ENCODE measurements at places on chromosomes 6 and 20. TPM values are rescaled to one million over a fixed set of nuclear protein-coding genes. Genes with fewer than 3 reads are reported as not detected.

DNA sequence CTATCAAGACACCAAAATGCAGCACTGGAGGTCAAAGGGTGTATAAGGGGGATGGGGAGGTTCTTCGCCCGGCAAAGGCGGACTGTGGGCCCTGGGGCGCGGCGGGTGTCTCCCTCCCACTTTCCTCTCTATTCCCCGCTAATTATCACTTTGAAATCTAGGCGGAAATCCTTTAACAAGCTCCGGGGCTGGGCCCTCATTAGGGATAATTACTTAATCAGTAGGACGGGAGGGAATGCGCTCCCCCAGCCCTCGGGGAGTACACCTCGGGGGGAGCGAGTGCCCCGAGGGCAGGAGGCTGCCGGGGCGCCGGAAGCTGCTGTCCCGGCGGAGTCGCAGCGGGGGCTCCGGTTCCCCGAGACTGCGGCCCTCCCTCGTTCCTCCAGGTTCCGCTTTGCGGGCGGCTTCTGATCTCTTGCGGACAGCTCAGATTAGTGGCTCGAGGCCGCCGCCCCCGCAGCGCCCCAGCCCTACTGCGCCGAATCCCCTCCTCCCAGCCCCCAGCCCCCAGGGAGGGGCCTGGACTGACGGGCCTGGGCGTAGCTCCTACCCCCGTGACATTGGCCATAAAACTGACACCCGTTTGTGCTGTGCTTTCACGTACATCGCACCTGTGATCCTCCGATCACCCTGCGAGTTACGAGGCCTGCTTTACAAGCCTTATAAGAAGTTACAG lies 14.7 kb downstream of the MUCL3 start:
- no peak overlapping the region for H3K27ac ChIP-seq
- H3K4me1 ChIP-seq, result peaks cover 14% of the 10 kb centered on the region
- H3K36me3 ChIP-seq, result no peaks in the 10 kb centered on the region
- peak; percentile 77 for DNase-seq
- peak overlapping the region; percentile 71 for H3K4me3 ChIP-seq

- no peaks in the 10 kb centered on the region for H3K36me3 ChIP-seq
- DNase-seq, result no peak
- no peak overlapping the region for H3K27ac ChIP-seq
- H3K4me1 ChIP-seq, result no peaks in the 10 kb centered on the region
- H3K27me3 ChIP-seq, result no peaks in the 10 kb centered on the region
These were observed 34.1 kb downstream of the ERGIC3 start for GRCh38 chr20:35575958-35576357.

GRCh38 chr6:134437376-134437775 lies 119.5 kb upstream of the SGK1 start:
- no peaks in the 10 kb centered on the region for H3K36me3 ChIP-seq
- peak overlapping the region; percentile 92 for H3K27ac ChIP-seq
- DNase-seq, result peak; percentile 64
- H3K4me3 ChIP-seq, result no peak overlapping the region
- peaks cover 23% of the 10 kb centered on the region for H3K4me1 ChIP-seq

DNA sequence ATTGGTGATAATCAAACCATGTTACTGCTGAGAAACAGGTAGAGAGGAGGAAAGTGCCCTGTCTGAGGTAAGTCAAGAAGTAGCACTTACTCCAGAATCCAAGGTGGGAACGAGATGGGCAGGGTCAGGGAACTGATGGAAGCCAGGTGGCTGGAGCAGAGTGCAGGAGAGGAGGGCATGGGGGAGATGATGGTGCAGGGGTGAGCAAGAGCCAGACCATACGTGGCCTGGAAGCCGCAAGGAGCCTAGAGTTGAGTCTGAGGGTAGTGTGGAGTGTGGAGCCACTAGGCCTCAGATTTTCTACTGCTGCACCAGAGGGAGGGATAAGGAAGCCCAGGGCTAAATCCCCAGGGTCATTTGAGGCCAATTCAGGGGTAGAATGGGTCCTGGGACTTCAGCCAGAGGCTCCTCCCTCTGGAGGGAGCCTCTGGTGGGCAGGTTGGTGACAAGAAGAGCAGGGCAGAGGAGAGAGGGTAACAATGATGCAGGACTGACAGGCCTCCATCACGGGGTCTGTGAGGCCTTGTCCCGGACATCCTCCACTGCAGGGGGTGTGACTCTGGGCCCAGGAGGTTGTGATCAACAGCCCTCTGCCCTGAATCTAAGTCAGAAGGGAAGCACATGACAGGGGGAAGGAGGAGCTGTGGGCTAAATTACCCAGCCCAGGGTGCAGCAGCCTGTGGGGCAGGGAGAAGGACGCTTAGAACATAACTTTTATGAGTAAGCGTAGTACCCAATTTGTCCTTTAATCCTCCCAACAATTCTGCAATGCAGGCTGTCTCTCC lies 28.7 kb downstream of the COX4I2 start:
- no peaks in the 10 kb centered on the region for H3K27me3 ChIP-seq
- H3K4me3 ChIP-seq, result no peak overlapping the region
- peaks cover 36% of the 10 kb centered on the region for H3K36me3 ChIP-seq
- H3K27ac ChIP-seq, result peak overlapping the region; percentile 12

- H3K27me3 ChIP-seq, result no peaks in the 10 kb centered on the region
- no peak overlapping the region for H3K27ac ChIP-seq
- H3K4me1 ChIP-seq, result peaks cover 21% of the 10 kb centered on the region
- no peak for DNase-seq
These were observed 98.0 kb downstream of the ZFAND3 start for GRCh38 chr6:37917566-37917965.

GRCh38 chr20:51220293-51220706 lies 197.4 kb upstream of the KCNG1 start:
- no peak overlapping the region for H3K27ac ChIP-seq
- no peaks in the 10 kb centered on the region for H3K36me3 ChIP-seq
- peak; percentile 90 for DNase-seq
- no peak overlapping the region for H3K4me3 ChIP-seq
- no peaks in the 10 kb centered on the region for H3K4me1 ChIP-seq

DNA sequence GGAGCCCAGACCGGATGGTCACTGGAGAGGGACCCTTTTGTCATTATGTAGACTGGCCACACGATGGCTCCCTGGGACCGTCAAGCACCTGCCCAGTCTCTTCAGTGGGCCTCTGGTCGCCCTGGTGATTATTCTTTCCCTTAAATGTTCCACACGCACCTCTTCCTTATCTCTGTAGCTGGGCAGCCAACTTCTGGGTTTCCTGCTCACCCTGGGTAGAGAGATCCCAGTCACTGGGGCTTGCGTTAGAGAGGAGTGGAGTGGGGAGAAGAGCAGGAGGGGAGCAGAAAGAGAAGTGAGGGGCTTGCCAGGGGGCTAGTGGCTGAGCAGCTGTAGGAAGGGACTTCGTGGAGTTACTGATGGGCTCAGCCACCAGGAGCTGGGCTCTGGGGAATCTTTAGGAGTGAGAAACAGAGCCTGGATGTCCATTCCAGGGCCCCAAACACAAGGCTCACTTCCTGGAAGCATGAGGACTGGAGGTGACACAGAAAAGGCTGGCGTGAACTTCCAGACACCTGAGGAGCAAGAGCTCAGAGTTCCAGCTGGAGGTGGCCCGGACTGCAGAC lies 150.1 kb downstream of the DHX35 start:
- H3K36me3 ChIP-seq, result no peaks in the 10 kb centered on the region
- no peaks in the 10 kb centered on the region for H3K27me3 ChIP-seq
- peak; percentile 88 for DNase-seq
- H3K27ac ChIP-seq, result no peak overlapping the region
- peaks cover 3% of the 10 kb centered on the region for H3K4me1 ChIP-seq
- no peak overlapping the region for H3K4me3 ChIP-seq

DNA sequence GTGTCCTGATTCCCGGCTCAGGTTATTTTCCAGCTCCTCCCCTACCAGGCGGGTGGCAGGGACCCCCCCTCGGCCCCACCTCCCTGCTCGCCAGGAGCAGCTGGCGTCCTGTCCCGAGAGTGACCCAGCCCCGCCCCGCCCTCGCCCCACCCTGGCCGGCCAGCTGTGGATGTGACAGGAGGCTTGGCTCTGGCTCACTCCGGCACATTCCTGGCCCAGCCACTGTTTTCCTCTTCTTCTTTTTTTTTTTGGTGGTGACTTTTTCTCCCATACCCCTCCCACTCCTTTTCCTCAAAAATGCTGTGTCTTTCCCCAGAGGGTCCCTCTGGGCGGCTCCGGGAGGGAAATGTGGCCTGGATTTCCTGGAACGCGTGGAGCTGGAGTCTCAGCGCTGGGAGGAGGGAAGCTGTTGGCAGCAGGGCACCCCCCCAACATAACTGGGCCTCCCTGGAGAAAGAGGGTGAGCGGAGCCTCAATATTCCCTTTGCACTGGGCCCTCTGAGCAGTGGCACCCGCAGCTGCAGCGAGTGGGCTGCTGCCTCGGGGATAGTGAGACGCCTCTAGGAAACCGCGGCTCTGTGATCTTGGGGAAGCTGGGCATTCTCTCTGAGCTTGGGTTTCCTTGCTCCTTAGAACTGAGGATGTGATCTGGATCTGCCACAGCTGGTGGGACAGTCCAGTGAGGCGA lies 28.3 kb upstream of the CSNK2A1 start:
- peaks cover 40% of the 10 kb centered on the region for H3K27me3 ChIP-seq
- no peaks in the 10 kb centered on the region for H3K36me3 ChIP-seq
- H3K4me1 ChIP-seq, result peaks cover 4% of the 10 kb centered on the region
- DNase-seq, result no peak
- no peak overlapping the region for H3K4me3 ChIP-seq

DNA sequence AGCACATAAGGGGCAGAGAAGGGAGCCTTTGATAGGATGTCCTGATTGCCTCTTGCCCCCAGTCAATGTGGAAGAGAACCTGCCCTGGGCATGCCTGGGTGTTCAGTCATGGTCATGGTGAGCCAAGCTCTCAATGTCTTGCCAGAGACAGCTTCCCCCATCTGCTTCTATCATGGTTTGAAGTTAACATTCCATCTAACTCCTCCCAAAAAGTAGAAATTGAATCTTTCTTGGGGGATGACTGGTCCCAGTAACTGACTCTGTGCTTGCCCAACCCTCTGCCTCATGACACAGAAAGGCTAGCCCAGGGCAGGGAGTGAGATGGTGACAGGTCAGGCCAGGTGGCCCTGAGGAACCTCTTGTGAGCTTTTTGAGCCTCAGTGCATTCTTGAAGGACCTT lies 60.1 kb downstream of the ADTRP start:
- no peaks in the 10 kb centered on the region for H3K27me3 ChIP-seq
- H3K4me1 ChIP-seq, result no peaks in the 10 kb centered on the region
- H3K36me3 ChIP-seq, result no peaks in the 10 kb centered on the region
- H3K27ac ChIP-seq, result no peak overlapping the region
- no peak overlapping the region for H3K4me3 ChIP-seq

GRCh38 chr6:1640476-1640875 lies 30.8 kb downstream of the FOXC1 start:
- H3K36me3 ChIP-seq, result no peaks in the 10 kb centered on the region
- no peaks in the 10 kb centered on the region for H3K27me3 ChIP-seq
- no peak for DNase-seq
- H3K4me1 ChIP-seq, result no peaks in the 10 kb centered on the region
- H3K27ac ChIP-seq, result no peak overlapping the region

DNA sequence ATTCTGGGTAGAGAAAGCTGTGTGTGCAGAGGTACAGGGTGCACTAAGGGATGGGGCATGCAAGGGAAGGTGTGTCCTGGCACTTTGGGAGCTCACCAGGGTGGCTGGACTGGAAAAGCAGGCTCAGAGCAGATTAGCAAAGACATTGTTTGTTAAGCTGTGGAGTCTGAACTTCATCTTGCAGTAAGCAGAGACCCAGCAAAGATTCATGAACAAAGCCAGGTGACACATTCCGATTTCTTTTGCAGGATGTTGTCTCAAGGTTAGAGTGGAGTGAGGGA lies 28.8 kb downstream of the DUSP22 start:
- no peak overlapping the region for H3K4me3 ChIP-seq
- H3K27ac ChIP-seq, result no peak overlapping the region
- no peaks in the 10 kb centered on the region for H3K36me3 ChIP-seq

DNA sequence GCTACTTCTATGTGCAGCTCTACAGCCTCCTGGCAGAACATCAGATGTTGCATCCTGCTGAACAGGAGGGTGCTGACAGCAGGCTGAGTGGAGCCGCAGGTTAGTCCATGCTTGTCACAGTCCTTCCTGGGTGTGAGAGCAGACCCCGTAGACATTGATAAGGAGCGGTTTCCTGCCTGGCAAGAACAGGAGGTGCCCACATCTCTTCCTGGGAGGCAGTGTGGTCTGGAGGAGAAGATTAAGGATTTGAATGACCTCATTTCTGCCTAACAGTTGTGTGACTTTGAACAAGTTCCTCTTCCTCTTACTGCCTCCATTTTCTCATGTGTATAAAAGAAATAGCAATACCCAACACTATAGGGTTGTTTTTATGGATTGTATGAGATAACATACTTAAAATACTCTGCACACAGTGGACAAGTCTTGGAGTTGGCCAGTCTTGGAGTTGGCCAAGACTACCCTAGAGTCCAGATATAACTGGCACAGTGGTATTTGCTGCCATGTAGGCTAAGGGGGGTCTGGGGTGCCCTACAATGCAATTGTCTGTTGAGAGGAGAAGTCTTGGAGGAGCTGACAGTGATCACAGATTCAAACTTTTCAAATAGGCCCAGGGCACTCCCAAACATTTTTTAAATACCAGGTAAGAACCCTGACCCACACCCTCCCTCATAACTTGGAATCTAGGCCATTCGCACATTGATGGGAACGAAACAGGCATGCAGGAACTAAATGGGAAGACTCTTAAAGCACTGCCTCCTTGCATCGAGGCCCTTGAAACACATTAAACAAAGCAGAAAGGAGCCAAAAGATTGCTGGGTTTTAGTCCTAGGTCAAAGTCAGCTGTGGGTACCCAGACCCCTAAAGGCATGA lies 32.6 kb upstream of the TBC1D7 start:
- DNase-seq, result no peak
- H3K36me3 ChIP-seq, result no peaks in the 10 kb centered on the region
- no peak overlapping the region for H3K27ac ChIP-seq

DNA sequence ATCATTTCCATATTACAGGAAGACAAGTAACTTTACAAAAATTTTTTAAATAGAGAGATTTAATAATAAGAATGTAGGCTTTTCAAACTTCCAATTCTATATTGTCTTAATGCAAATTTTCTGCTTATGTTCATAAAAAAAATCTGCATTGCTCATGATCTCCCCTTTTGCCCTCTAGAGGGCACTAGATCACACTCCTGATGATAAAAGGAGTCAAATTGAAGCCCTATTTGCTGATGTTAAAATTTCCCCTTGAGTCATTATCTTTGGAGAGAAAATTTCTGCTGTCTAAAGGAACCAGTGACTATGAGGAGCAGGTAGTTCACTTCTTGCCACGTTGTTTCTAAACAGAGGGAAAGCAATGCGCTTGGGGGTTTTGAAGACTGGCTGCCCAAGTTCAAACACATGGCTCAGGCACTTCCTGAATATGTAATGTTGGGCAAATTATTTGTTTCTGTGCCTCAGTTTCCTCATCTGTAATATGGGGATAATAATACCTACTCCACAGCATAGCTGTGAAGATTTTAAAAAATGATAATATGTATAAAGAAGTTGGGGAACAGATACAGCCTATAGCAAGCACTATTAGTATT lies 874.2 kb downstream of the TFAP2A start:
- H3K36me3 ChIP-seq, result no peaks in the 10 kb centered on the region
- DNase-seq, result peak; percentile 10
- H3K27me3 ChIP-seq, result no peaks in the 10 kb centered on the region
- H3K27ac ChIP-seq, result no peak overlapping the region

- no peak for DNase-seq
- H3K4me1 ChIP-seq, result no peaks in the 10 kb centered on the region
- no peaks in the 10 kb centered on the region for H3K36me3 ChIP-seq
- no peak overlapping the region for H3K27ac ChIP-seq
- H3K27me3 ChIP-seq, result no peaks in the 10 kb centered on the region
- H3K4me3 ChIP-seq, result no peak overlapping the region
These were observed 8.6 kb downstream of the GABRR1 start for GRCh38 chr6:89208551-89208950.

- no peaks in the 10 kb centered on the region for H3K27me3 ChIP-seq
- no peak overlapping the region for H3K27ac ChIP-seq
These were observed 2.8 kb upstream of the ZNF512B start for GRCh38 chr20:63972312-63973159.

Gene LTB
- 0.29 TPM for total RNA-seq

Gene CALHM4
- not detected for total RNA-seq

Gene ZFP57
- total RNA-seq, result 0.36 TPM

Gene MAPK13
- 4.3 TPM for total RNA-seq

Gene PAK5
- not detected for total RNA-seq

Gene SOX18
- total RNA-seq, result under 0.01 TPM

Gene ATG5
- 59.0 TPM for total RNA-seq
